ENCODE measurements at places on chromosomes 2 and 18.
A peak's percentile ranks its signal among the peaks of the same experiment; 100 is the strongest.

DNA sequence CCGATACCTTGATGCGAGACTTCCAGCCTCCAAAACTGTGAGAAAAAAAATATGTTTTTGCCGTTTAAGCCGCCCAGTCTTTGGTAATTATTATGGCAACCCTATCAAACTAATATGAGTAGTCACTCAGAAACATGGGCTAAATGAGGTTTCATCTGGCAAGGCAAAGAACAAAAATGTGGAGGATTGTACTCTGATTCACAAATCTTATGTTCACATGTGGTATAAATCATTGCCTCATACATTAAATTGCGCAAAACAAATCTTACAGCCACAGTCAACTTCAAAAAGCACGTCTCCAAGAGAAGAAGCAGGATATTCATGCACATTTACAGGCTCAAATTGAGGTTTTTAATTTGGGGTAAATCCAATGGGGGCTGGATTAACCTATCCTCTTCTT, 1435.4 kb upstream of the LRRTM1 start:
- DNase-seq, result no peak

DNA sequence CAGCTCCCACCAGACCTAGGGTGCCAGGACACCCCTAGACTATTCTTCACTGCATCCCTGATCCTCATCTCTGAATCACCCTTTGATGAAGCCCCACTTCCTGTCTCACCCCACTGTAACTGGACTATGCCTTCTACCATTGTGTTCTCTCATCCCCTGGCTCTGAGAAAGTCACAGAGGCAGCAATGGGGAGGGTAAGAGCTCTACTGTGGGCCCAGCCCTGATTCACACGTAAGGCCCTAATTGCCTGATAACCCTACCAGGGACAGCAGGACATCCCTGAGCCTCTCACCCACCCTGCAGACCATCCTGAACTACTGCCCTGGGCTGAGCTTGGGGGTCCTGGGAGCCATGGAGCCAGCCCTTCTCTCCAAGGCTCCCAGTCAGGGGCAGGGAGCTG, 1.5 kb upstream of the PROM2 start:
- DNase-seq, result no peak

GRCh38 chr2:111707700-111708099, 176.3 kb downstream of the ANAPC1 start:
- DNase-seq, result no peak

GRCh38 chr2:55418072-55418471, 1.6 kb downstream of the CCDC88A start:
- DNase-seq, result no peak

- peak; percentile 67 for DNase-seq
Measured at GRCh38 chr18:63131106-63131958, 188.2 kb downstream of the BCL2 start.

DNA sequence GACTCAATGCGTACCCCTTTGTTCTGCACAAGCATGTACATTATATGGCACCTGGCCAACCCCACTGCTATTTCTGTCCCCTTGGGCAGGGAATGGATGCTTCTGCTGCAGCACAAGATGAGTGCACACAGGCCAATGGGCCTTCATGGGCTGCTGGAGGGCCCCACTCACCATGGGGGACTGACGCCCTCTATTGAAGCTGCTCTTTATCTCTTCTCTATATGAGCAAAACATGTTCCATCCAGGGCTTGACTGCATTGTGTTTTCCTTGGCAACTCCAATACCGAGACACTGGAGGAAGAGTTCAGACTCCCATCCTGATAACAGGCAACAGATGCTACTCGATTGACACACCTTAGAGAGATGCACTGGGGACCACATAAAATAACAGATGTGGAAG, 251.6 kb upstream of the NCKAP5 start:
- no peak for DNase-seq

DNA sequence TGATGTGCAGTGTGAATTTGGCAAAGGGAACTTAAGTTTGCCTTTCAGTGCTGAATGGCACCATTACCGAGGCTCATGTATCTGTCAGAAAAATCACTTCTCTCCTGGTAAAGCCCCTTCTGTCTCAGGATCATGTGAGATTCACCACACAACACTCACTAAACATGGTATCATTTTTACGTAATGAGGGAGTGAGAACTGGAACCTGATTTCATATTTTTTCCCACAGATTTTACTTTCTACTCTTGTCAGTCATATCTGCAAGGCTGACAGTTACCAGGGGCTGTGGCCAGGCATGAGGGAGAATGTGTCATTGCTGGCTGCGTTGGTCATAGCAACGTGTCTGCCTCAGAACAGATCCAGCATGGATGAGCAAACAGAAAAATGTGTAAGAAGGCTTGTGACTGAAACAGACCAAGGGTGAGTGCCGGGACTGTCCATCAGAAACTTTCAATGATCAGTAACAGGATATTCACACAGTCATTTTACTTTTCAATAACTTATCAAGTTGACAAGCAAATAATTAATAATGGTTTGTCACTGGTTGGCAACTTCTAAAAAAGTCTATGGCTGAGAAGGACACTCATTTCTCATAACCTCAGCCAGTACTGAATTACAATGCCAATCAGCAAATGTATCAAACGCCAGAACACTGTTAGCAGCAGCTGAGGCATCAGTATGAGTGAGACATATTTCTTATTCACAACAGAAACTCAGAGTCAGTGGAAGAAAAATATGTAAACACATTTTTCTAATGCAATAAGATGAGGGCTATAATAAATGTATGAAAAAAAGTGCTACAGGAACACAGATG, 100.5 kb downstream of the CDC42EP3 start:
- DNase-seq, result no peak

DNA sequence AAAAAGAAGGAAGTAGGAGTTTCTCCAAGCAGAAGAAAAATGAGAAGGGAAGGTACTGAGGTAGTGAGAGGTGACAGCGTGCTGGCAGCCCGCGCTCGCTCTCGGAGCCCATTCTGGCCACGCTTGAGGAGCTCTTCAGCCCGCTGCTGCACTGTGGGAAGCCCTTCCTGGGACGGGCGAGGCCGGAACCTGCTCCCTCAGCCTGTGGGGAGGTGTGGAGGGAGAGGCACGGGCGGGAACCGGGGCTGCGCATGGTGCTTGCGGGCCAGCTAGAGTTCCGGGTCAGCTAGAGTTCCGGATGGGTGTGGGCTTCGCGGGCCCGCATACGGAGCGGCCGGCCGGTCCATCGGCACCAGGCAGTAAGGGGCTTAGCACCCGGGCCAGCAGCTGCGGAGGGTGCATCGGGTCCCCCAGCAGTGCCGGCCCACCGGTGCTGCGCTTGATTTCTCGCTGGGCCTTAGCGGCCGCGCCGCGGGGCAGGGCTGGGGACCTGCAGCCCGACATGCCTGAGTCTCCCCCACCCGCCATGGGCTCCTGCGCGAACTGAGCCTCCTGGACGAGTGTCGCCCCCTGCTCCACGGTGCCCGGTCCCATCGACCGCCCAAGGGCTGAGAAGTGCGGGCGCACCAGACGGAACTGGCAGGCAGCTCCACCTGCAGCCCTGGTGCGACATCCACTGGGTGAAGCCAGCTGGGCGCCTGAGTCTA, 11.1 kb upstream of the CYS1 start:
- DNase-seq, result no peak

Data from CD4-positive, alpha-beta T cell treated with Interleukin-6 at 100 ng/mL for 8 hours (primary cell).